Activated T-cell treated with anti-CD3 and anti-CD28 coated beads for 48 hours (primary cell): ENCODE measurements at places on chromosomes 4 and X.

- no peak for DNase-seq
Observed at GRCh38 chrX:100654261-100654660, 10.3 kb downstream of the SRPX2 start.

DNA sequence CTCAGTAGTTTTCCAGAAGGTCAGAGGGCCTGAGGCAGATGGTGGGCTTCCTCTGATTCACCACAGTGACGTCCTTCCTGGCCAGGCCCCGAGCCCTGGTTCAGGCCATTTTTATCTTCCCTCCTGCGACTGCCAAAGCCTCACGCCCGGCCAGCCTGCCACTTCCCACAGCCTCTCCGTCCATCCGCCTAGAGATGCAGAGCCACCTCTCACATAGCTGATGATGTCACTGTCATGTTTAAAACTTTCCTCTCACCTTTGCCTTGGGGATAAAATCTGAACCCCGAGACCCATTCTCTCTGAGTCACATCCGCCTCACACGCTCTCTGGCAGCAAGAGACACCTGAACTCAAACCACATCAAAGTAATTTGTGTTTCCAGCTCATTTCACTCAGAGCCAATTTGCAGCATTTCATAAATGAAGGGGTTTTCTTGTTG lies 175.3 kb downstream of the QDPR start:
- peak; percentile 60 for DNase-seq

DNA sequence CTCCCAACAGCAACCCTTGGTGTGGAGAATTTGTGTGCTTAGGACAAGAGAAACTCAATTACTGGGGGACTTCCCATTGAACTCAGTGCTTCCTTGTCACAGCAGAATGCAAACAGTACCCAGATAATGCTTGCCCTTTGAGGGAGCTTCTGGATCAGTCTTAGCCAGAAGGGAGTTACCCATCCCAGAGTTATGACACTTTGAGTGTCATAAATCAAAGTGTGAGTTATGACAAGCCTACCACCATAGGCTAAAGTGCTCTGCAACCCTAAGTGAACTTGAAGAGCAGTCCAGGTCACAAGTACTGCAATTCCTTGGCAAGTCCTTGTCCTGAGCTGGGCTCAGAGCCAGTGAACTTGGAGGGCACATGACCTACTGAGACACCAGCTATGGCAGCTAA lies 1513.9 kb upstream of the PCDH10 start:
- no peak for DNase-seq

- no peak for DNase-seq
Observed at GRCh38 chr4:31974490-31975002, 1254.4 kb downstream of the PCDH7 start.

GRCh38 chr4:129998436-129999150 lies 902.6 kb downstream of the C4orf33 start:
- DNase-seq, result no peak

DNA sequence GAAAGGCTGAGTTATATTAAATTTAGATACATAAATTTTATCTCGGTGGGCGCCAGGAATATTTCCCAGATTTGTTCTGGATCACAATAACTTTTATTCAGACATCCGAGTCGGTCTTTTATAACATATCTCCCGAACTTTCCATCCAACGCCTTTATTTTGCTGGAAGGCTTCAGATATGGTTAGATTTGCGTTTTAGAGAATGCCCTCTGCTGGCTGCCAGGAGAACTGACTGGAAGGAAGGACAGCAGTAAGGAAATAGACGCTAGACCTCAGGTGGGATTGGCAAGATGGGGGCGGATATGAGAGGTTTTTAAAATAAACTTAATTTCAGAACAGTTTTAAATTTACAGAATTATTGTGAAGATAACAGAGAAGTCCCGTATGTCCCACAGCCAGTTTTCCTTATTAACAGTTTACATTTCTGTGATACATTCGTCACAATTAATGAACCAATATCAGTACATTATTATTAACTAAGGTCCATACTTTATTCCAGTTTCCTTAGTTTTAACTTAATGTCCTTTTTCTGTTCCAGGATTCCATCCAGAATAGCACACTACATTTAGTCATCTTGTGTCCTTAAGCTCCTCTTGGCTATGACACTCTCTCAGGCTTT lies 4.6 kb upstream of the KANTR start:
- no peak for DNase-seq
